NB4 (cell line): ENCODE measurements at places on chromosomes 7 and 10.

DNA sequence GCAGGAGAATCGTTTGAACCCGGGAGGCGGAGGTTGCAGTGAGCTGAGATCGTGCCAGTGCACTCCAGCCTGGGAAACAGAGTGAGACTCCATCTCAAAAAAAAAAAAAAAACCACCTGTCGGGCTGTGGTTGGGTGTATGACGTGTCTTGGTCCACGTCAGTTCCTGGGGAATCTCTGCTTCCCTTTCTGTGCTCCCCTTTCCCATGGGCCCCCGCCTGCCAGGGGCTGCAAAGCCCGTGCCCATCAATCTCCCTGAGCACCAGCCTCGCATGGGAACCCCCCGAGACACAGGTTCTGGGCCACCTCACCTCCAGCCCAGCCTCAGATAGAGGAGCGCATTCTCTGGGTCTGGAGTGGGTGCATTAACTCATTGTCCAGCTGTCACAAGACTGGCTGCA, 2.3 kb upstream of the SH2B2 start:
- no peak for DNase-seq

DNA sequence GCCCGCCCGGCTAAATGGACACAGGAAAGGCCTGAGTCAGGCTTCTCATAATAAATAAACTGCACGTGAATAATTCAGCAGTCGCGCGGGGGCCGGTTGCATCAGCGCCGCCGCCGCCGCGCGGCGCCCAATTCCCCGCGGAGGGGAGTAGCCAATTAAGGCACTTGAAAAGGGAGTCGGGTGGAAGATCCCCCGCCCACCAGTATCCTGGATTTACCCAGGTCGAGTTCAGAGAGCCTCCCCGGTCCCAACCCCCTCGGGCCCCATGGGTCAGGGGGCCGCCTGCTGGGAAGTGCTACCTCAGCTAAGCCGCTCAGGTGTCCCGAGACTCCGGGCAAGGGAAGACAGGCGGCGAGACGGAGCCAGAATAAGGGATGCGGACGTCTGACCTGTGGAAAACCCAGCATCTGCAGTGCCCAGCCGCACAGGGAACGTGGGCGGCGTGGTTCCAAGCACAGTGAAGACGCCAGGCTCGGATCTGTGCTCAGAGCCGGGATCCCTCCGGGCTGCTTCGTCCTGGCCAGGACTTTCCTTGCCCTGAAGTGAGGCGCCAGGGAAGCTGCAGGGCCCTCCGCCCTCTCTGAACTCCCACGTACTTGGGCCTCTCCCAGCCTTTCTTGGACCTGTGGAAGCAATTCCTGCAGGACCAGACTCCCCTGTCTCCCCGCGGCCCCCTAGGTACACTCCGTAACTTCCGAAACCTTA, 7.3 kb upstream of the LBX1 start:
- DNase-seq: no peak

DNA sequence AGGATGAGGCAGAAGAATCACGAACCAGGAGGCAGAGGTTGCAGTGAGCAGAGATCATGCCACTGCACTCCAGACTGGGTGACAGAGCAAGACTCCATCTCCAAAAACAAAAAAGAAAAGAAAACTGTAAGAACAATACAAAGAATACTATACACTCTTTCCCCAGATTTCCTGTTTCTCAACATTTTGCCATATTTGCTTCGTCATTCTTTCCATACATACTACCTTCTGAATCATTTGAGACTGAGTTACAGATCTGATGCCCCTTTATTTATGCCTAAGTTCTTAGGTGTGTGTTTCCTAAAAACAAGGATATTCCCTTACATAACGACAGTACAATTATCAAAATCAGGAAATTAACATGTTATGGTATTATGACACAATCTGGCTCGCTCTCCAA, 168.4 kb upstream of the CELF2 start:
- no peak for DNase-seq

DNA sequence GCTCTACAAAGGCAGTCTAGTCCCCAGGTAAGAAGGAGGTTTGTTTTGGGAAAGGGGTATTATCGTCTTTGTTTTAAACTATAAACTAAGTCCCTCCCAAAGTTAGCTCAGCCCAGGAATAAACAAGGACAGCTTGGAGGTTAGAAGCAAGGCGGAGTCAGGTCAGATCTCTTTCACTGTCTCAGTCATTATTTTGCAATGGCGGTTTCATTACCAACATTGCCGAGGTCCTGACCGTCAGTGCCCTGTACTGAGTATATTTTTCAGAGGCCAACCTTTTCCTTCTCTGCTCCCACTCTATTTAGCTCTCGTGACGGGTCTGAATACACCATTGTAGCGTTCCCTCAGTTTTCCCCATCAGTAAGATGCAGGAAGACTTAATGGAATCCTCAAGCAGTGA, 184.5 kb downstream of the PRKCQ start:
- no peak for DNase-seq

GRCh38 chr10:114715171-114715670, 57.1 kb upstream of the ABLIM1 start:
- no peak for DNase-seq

GRCh38 chr7:159142730-159143129, 1.9 kb downstream of the VIPR2 start:
- no peak for DNase-seq

DNA sequence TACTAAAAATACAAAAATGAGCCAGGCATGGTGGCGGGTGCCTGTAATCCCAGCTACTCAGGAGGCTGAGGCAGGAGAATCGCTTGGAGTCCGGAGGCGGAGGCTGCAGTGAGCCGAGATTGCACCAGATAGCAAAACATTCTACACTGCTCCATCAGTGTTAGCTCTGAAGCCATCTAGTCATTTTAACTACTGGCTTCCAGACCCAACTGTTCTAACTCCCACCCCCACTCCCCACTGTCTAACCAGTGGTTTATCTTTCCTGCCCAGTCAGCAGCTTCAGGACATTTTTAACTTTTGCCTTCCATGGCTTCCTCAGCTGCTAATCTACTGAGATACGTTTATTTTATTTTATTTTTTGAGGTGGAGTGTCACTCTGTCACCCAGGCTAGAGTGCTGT, 6.2 kb upstream of the FRAT1 start:
- DNase-seq: no peak
